ENCODE measurements at places on chromosomes 5 and 9.

GRCh38 chr5:16862777-16863176 lies 73.3 kb downstream of the MYO10 start:
- no peak for DNase-seq

GRCh38 chr9:97993000-97993399 lies 9.9 kb downstream of the ANP32B start:
- DNase-seq = no peak

GRCh38 chr9:93582115-93582514 lies 5.7 kb downstream of the PHF2 start:
- no peak for DNase-seq

DNA sequence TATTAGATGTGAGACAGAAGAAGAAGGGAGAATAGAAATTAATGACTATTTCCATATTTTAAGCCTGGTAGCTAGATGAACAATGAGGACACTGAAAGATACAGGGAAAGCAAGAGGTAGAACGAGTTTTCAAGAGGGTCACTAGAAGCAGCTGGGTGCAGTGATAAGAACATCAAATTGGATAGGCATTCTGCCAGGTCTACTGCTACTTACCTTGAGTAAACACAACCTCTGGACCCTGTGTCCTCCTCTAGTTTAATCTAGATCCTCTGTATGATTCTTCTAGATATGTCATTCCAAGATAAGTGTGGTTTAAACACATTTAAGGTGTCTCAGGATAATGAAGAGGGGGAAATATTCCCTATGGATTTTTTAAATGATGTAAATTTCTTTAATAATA lies 31.2 kb downstream of the OTP start:
- no peak for DNase-seq

DNA sequence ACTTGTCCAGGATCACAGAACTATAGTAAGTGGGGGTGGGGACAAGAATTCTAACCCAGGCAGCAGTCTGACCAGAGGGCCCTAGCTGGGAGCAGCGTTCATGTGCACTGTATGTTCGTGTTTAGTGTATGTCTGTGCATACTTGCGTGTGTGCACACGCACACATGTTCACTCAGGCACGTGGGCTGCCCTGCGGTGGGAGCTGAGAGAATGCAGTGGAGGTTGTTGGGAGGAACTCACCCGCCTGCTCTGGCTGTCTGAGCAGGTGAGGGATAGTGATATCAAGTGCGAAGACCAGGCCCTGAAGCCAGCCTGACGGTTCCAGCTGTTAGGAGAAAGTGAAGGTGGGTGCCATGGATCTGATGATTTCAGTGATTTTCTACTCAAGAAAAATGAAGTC lies 942 bp downstream of the DCANP1 start:
- DNase-seq = no peak

DNA sequence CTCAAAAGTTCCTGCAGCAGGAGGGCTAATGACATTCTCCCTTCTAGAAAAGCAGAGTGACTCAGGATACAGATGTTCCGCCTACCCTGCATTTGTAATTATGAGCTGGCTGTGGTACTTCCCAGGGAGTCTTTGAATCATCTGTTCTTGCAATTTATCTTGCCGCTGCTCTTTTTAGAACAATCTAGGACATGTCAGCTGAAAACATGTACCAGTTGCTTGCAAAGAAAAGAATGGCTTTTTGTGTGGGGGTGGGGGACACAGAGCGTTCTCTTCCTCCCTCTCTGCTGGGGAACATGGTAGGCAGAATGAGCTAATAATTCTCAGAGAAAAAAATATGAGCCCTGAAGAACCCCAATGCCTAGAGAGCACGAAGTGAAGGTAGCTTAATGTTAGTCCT lies 51.7 kb upstream of the TUT7 start:
- DNase-seq = no peak

GRCh38 chr5:117475919-117476318 lies 901.3 kb upstream of the SEMA6A start:
- DNase-seq = no peak

- no peak for DNase-seq
Measured at GRCh38 chr5:57532513-57533497, 50.2 kb upstream of the ACTBL2 start.

DNA sequence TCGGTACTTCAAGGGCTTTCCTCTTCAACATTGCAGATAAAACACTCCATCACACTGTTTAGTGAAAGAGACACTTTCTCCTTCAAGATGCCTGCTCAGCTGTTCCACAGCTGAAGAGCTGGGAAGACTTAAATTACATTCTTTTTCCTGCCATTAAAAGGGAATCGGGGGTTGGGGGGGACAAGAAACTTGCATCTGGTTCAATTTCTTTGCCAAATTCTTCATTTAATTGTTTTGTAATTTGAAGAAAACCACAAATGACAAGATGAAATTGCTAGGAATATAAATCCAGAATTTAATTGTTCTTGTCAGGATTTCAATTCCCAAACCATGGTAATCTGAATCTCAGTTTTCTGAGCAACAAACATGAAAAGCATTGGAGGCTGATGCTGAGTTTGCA lies 478.3 kb downstream of the EBF1 start:
- no peak for DNase-seq

- DNase-seq = no peak
Measured at GRCh38 chr5:133840168-133840567, 128.3 kb downstream of the C5orf15 start.

DNA sequence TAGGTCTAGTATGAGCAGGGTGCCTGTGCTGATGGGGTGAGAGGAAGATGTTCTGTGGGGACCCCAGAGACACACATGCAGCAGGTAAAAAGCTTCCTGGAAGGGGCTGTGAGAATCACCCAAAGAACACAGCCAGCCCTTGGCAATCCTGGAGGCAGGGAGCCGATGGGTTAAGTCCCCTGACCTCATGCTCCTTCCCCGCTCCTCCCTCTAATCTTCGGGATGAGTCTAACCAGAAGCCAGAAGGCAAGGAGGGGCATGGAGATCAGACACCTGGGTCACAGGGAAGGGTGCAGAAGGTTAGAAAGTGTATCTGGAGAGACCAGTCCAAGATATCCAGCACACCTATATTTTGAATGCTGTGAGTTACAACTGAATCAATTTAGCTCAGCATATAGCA lies 274.1 kb upstream of the PAPPA start:
- DNase-seq = no peak

DNA sequence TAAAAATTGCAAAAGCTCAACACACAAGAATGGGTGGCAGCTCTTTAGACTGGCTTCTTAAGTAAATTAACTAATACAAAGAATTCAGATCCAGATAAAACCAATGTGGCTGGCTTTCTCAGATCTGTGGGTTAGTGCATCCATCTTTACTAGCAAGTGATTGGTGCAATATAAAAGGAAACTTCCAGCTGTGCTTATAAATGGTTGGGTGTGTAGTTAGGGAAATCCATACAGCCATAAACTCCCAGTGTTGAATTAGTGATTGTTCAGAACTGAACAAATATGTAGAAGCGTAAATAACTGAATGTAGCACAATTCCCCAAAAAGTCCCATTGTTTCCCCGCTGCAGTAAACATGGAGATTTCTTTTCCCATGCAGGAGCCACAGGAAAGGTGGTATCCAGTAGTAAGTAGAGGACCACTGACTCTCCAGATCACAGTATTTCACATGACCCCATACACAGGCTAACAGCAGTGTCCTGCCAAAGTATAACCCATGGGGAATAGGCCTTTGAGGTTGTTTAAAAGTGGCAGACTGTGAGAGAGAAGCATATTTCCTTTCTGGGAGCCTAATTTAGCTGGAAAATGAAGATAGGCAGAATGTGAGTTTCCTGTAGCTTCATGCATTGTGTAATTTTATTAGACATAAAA lies 173.1 kb upstream of the SLC12A2 start:
- DNase-seq = no peak

- DNase-seq = no peak
Measured at GRCh38 chr9:35690614-35691333, 1.0 kb upstream of the TPM2 start.

- no peak for DNase-seq
Measured at GRCh38 chr9:112198646-112199045, 23.5 kb upstream of the SUSD1 start.

- DNase-seq = peak; percentile 74
Measured at GRCh38 chr5:177390363-177391300, 6.4 kb downstream of the SLC34A1 start.

GRCh38 chr5:53549792-53550191 lies 10.6 kb upstream of the NDUFS4 start:
- DNase-seq = no peak

- no peak for DNase-seq
Measured at GRCh38 chr9:84949971-84950370, 280.4 kb downstream of the NTRK2 start.

- no peak for DNase-seq
Measured at GRCh38 chr9:135969064-135969683, 8.0 kb upstream of the UBAC1 start.

GRCh38 chr5:112367400-112367799 lies 51.7 kb downstream of the EPB41L4A start:
- no peak for DNase-seq

DNA sequence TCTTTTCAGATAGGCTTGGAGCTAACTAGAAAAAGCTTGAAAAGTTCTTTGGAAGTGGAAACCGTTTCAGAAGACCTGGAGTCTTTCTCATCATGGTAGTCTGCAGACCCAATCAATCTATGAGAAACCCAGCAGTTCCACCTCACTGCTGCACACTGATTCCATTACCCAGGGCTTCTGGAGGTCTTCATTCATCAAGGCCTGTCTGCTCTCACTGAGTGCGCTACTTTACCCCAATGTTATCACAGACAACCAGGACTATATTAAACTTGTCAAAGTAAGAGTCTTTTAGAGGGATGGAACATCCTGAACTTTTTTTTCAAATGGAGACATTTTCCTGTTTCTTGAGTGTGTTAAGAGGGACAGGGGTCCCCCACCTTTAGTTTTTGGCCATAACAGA lies 93.1 kb downstream of the BOD1 start:
- DNase-seq = no peak

DNA sequence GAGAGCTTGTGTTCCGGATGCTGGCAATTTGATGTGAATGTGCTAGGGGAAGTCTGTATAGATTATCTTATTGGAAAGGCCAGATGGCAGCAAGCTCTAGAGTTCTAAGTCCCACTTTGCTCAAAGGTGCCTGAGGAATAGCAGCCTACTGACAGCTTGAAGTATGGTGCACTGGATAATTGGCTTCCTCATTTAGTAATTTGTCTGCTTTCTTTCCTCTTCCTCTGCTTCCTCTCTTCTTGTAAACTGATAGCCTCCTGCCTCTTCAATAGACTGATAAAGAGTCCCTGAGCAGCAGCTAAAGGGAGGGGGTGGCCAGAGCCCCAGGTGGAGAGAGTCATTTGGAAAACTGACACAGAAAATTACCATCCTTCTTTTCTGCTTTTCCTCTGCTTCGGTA lies 177.3 kb downstream of the FGF1 start:
- DNase-seq = no peak

DNA sequence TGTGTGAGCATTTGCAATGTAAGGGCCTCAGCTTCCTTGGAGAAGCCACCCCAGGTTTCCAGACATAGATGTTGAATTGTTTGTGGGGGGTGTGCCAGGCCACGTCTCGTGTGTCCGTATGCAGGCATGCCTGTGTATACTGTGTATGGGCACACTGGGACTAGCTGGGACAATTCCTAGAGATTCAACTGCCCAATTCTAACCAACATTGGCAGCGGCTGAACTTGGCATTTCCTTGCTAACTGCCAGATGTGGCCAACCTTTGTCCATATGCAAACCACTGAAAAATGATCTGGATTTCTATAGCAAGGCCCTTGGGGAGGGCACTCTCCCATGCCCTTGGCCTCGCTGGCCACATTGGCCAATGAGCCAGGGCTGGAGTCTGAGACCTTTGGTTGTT lies 50.3 kb downstream of the SAR1B start:
- DNase-seq = no peak

- DNase-seq = no peak
Measured at GRCh38 chr9:8879284-8879683, 1079.7 kb upstream of the DMAC1 start.

DNA sequence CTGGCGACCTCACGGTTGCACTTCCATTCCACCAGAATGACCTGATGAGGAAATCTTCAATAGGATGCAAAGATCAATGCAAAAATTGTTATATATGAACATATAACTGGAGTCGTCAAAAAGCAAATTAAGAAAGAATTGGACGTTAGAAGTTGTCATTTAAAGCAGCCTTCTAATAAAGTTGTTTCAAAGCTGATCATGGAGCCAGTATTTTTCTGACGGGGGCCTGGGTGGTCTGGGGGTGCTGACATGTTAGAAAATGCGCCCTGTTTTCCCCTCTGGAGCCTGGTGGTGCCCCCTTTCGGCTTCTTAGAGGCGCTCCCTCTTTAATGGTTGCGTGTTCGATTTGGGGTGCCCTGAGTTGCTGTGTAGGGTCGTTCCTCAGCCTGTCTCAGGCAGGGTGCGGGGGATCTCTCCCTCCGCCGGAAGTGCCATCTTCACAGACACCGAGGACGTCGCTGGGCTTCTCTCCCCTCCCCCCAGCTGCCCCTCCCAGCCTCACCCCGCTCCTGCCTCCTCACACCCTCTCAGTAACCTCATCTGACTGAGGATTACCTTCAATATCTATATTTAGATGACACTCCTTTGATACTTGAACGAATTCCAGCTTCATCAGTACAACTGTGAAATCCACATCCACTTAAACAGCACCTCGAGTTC lies 18.3 kb downstream of the PTGES2 start:
- DNase-seq = no peak

- no peak for DNase-seq
Measured at GRCh38 chr9:79447762-79448161, 124.0 kb upstream of the TLE4 start.

- DNase-seq = peak; percentile 19
Measured at GRCh38 chr9:111983484-111983908, 86.9 kb downstream of the UGCG start.

- no peak for DNase-seq
Measured at GRCh38 chr5:135186662-135187522, 152.9 kb upstream of the PITX1 start.

DNA sequence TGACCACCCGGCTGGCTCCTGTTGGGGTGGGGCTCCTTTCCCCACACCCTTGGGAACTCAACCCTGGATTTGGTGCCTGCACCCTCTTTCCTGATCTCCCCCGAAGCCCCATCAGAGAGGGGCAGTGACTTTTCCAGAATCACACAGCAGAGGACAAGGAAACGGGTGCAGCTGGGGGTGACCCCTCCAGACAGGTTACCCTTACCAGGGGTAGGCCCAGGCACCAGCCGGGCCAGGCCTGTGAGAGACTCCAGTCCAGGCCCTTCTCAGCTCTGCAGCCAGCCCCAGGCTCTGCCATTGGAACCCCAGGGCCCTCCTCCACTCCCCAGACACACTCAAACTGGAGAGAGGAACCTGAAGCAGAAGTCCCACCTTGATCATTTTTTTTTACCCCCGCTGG lies 19.0 kb upstream of the PHYHD1 start:
- no peak for DNase-seq

DNA sequence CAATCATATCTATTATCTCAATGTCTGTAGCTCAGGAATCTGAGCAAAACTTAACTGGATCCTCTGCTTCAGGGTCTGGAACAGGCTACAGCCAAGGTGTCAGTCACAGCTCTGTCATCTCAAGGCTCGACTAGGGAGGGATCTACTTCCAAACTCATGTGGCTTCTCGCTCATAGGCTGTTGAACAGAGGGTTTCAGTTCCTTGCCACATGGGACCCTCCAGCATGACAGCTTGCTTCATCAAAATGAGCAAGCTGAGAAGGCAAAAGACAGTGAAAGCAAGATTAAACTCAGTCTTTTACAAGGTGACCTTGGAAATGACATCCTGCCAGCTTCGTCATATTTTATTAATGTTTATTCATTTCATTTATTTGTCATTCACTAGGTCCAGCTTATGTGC lies 111.7 kb downstream of the GADD45G start:
- DNase-seq = no peak
